ENCODE measurements at places on chromosomes 6 and 20.

GRCh38 chr6:45438151-45438550, 60.4 kb upstream of the SUPT3H start:
- H3K4me3 ChIP-seq = peak overlapping the region; percentile 69
- no peak for DNase-seq
- no peaks in the 10 kb centered on the region for H3K27me3 ChIP-seq
- peaks cover 88% of the 10 kb centered on the region for H3K4me1 ChIP-seq
- H3K27ac ChIP-seq = peak overlapping the region; percentile 96
- H3K36me3 ChIP-seq = peaks cover 96% of the 10 kb centered on the region

- peak overlapping the region; percentile 86 for H3K27ac ChIP-seq
- H3K36me3 ChIP-seq = peaks cover 60% of the 10 kb centered on the region
- H3K4me3 ChIP-seq = peak overlapping the region; percentile 74
- peaks cover 66% of the 10 kb centered on the region for H3K4me1 ChIP-seq
Measured at GRCh38 chr20:32190616-32191415, 16.7 kb downstream of the PLAGL2 start.

DNA sequence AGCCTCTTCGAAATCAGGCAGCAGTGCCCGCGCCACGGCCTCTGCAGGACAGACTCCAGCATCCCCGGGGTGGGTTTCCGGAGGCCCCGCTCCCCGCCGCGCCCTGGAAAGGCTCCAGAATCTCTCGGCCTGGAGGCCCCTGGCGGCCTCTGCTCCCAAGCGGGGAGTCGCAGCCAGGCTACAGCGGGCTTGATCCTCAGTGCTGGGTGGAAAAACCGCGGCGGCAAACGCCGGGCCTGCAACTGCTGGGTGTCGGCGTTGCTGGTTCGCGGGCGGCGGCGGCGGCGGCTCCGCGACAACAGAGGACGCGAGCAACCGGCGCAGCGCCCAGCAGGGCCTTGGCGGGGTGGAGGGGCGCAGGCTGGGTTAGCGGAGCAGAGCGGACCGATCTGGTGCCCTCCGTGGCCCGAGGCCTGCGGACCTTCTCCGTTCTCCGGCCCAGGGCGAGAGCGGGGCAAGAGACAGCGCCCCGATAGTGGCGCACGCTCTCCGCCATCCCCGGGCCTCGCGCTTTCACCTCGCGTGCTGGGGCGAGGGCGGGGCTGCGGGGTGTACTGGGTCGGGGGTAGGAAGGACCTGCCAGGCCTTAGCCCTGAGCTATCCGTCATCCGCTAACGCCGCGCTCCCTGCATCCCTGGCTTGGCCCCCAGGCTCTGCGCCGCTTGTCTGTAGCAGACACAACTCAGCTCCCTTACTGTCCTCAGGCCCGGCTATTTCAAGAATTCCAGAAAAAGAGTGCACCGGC, 3.4 kb upstream of the ZNF292 start:
- peak overlapping the region; percentile 98 for H3K27ac ChIP-seq
- peaks cover 21% of the 10 kb centered on the region for H3K36me3 ChIP-seq
- DNase-seq = peak; percentile 87
- no peaks in the 10 kb centered on the region for H3K27me3 ChIP-seq

GRCh38 chr6:110778333-110778732, 36.9 kb downstream of the CDK19 start:
- H3K4me3 ChIP-seq = no peak overlapping the region
- no peaks in the 10 kb centered on the region for H3K36me3 ChIP-seq
- no peaks in the 10 kb centered on the region for H3K27me3 ChIP-seq
- no peak overlapping the region for H3K27ac ChIP-seq
- H3K4me1 ChIP-seq = peaks cover 27% of the 10 kb centered on the region

DNA sequence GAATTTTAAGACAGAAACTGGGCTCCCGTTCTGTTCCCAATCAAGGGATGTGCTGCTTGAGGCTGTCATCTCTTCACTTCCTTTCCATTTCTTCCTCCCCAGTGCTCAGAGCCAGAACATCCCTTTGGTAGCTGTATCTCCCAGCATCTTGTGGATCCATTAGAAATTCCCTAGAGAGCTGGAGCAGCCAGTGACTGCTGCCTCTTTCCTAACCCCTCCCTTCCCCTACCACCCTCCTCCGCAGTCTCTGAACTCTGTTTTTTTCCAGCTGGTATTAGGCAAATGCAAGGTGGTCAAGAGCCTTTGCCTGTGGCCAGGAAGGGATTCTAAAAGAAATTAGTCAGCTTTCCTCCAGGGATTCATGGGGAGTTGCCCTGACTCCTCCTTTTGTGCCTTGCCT, 208.0 kb downstream of the EYA2 start:
- no peak overlapping the region for H3K27ac ChIP-seq
- no peak overlapping the region for H3K4me3 ChIP-seq
- H3K4me1 ChIP-seq = no peaks in the 10 kb centered on the region
- H3K27me3 ChIP-seq = peaks cover 27% of the 10 kb centered on the region
- no peak for DNase-seq

- H3K27ac ChIP-seq = no peak overlapping the region
- no peaks in the 10 kb centered on the region for H3K36me3 ChIP-seq
- H3K4me1 ChIP-seq = no peaks in the 10 kb centered on the region
- no peaks in the 10 kb centered on the region for H3K27me3 ChIP-seq
Measured at GRCh38 chr6:147614501-147614900, 106.0 kb downstream of the SAMD5 start.

DNA sequence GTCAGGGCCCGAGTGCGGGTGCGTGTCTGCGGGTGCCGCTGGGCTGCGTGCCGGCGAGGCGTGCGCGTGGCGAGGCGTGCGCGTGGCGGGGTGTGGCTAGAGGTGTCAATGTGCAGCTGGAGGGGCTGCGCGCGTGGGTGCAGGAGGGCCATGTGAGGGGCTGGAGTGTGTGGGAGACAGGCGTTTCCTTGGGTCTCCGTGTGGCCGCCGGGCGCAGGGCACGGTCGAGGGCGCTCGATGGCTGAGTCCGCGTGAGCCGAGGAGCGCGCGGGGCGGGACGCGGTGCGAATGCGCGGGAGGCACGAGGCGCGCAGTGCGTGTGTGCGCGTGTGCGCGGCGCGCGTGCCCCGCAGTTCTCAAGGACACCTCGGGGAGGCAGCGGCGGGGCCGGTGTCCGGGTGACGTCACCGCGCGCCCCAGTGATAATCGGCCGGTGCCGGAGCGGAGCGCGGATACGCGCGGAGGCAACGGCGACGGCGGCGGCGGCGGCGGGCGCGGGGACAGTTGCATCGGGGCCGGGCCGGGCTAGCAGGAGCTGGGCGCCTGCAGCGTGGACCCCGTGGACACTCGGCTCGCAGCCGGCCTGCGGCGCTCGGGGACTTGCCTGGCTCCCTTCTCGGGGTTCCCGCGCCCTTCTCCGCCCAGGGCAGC, 38.7 kb downstream of the YTHDF1 start:
- peaks cover 66% of the 10 kb centered on the region for H3K27me3 ChIP-seq
- H3K4me3 ChIP-seq = peak overlapping the region; percentile 10
- H3K4me1 ChIP-seq = peaks cover 14% of the 10 kb centered on the region
- no peak for DNase-seq
- no peaks in the 10 kb centered on the region for H3K36me3 ChIP-seq

GRCh38 chr6:145787688-145788087, 26.9 kb downstream of the FBXO30 start:
- no peak overlapping the region for H3K4me3 ChIP-seq
- no peak for DNase-seq
- H3K27ac ChIP-seq = no peak overlapping the region
- no peaks in the 10 kb centered on the region for H3K27me3 ChIP-seq
- peaks cover 39% of the 10 kb centered on the region for H3K36me3 ChIP-seq
- no peaks in the 10 kb centered on the region for H3K4me1 ChIP-seq

GRCh38 chr6:93786474-93787330, 367.3 kb upstream of the EPHA7 start:
- no peaks in the 10 kb centered on the region for H3K4me1 ChIP-seq
- no peaks in the 10 kb centered on the region for H3K36me3 ChIP-seq
- no peak overlapping the region for H3K27ac ChIP-seq
- no peak overlapping the region for H3K4me3 ChIP-seq
- H3K27me3 ChIP-seq = no peaks in the 10 kb centered on the region

- H3K4me1 ChIP-seq = no peaks in the 10 kb centered on the region
- H3K4me3 ChIP-seq = no peak overlapping the region
- no peak overlapping the region for H3K27ac ChIP-seq
- DNase-seq = no peak
- no peaks in the 10 kb centered on the region for H3K27me3 ChIP-seq
- H3K36me3 ChIP-seq = no peaks in the 10 kb centered on the region
Measured at GRCh38 chr20:42740226-42740870, 449.4 kb downstream of the PTPRT start.

DNA sequence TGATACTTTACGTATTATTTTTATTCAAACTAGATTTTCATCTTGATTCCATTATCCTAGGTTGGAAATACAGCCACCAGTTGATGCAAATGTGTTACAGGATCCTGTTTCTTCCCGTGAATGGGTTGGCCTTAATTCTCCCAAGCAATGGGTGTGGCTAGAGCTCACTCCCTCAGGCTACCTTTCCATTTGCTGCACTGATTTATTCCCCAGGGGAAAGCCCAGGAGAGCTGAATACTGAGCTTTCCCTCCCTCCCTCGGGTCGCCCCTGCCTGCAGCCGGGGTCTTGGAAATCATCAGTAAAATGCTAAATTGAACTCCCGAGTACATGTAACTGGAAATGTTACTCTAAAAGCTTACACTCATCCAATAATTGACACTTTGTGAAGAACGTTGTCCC, 9.9 kb downstream of the SMOC2 start:
- no peak for DNase-seq
- H3K4me1 ChIP-seq = no peaks in the 10 kb centered on the region
- H3K36me3 ChIP-seq = no peaks in the 10 kb centered on the region
- peaks cover 34% of the 10 kb centered on the region for H3K27me3 ChIP-seq

GRCh38 chr6:5556011-5556410, 294.7 kb downstream of the FARS2 start:
- H3K27ac ChIP-seq = no peak overlapping the region
- DNase-seq = no peak
- H3K4me3 ChIP-seq = no peak overlapping the region
- H3K4me1 ChIP-seq = peaks cover 6% of the 10 kb centered on the region

DNA sequence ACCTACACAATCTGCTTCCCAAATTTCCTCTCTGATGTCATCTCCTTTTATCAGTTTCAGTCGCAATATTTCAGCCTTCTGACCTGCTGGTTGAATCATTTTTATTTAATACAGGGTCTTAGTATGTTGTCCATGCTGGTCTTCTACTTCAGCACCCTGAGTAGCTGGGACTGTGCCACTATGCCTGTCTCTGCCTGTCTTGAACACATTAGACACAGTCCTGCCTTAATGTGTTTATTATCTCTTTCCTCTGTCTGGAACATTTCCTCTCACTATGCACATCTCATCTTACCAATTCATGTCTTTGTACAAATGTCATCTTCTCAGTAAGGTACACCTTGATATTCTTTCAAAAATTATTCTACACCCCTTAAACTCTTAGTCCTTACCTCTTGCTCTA, 106.5 kb downstream of the THEMIS start:
- peak overlapping the region; percentile 80 for H3K27ac ChIP-seq
- peak overlapping the region; percentile 28 for H3K4me3 ChIP-seq
- DNase-seq = no peak
- H3K4me1 ChIP-seq = peaks cover 80% of the 10 kb centered on the region

GRCh38 chr6:81002126-81002525, 750.4 kb downstream of the TENT5A start:
- H3K4me3 ChIP-seq = no peak overlapping the region
- H3K36me3 ChIP-seq = no peaks in the 10 kb centered on the region
- no peak overlapping the region for H3K27ac ChIP-seq
- no peak for DNase-seq
- no peaks in the 10 kb centered on the region for H3K4me1 ChIP-seq
- no peaks in the 10 kb centered on the region for H3K27me3 ChIP-seq

- H3K36me3 ChIP-seq = peaks cover 23% of the 10 kb centered on the region
- H3K4me3 ChIP-seq = no peak overlapping the region
- H3K27ac ChIP-seq = no peak overlapping the region
Measured at GRCh38 chr20:1567392-1568162, 10.1 kb upstream of the SIRPD start.

DNA sequence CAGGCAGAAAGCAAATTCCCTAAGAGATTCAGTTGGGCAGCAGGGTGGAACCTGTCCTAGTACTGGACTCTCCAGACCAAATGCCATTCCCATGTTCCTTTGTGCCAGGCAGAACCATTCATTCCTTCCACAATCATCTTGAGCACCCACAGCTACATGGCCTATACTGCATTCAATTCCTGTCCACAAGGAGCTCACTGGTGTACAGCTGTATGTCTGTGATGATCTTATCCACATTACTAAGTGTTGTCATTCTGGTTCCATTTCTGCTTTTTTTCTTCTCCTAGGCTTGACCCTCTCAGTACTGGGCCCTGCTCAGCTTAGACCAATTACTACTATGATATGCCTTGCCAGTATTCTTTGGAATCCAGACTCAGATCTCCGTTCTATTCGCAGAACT, 27.5 kb downstream of the MAN1A1 start:
- no peak for DNase-seq
- no peak overlapping the region for H3K4me3 ChIP-seq
- no peaks in the 10 kb centered on the region for H3K27me3 ChIP-seq

GRCh38 chr6:4658486-4658885, 117.7 kb upstream of the CDYL start:
- H3K36me3 ChIP-seq = no peaks in the 10 kb centered on the region
- no peak for DNase-seq
- no peak overlapping the region for H3K4me3 ChIP-seq
- H3K4me1 ChIP-seq = no peaks in the 10 kb centered on the region
- no peak overlapping the region for H3K27ac ChIP-seq
- peaks cover 21% of the 10 kb centered on the region for H3K27me3 ChIP-seq

GRCh38 chr6:140744659-140745320, 1370.3 kb upstream of the CITED2 start:
- no peaks in the 10 kb centered on the region for H3K4me1 ChIP-seq
- H3K4me3 ChIP-seq = no peak overlapping the region
- no peak for DNase-seq
- H3K27me3 ChIP-seq = peaks cover 6% of the 10 kb centered on the region
